Posterior vena cava (tissue), 2 donors: ENCODE measurements at places on chromosomes 2 and 18. TPM values are rescaled to one million over a fixed set of nuclear protein-coding genes. Genes with fewer than 3 reads are reported as not detected.

GCG gene
- total RNA-seq = not detected

ANKRD53 gene
- total RNA-seq = 2.3 TPM

SLC9A4 gene
- not detected for total RNA-seq

CGREF1 gene
- total RNA-seq = 27.8 TPM

FOXD4L1 gene
- total RNA-seq = not detected

MAPRE2 gene
- total RNA-seq = 38.7 TPM

OTOS gene
- not detected for total RNA-seq

MFSD2B gene
- total RNA-seq = not detected

SDC1 gene
- total RNA-seq = 1.2 TPM

CFAP65 gene
- total RNA-seq = not detected

TUBB8B gene
- total RNA-seq = not detected

DNA sequence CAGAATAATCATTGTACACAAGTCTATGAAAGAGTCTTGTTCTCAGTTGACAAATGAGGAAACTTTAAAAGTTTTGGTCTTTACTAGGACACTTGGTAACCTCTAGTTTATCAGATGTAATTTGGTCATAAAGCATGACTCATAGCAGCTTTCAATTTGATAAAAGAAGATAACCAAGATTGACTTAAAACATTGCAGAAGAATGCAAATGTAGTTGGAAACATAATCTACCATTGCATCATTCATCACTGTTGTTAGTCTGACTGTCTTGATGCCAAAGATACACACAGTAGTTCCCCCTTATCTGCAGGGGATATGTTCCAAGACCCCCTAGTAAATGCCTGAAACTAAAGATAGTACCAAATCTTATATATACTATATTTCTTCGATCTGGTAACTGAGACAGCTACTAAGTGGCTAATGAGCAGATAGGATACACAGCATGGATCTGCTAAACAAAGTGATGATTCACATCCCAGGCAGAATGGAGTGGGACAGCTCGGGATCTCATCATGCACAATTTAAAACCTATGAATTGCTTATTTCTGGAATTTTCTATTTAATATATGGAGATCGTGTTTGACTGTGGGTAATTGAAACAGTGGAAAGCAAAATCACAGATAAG, 131.4 kb upstream of the CCDC68 start:
- no peak for DNase-seq

DNA sequence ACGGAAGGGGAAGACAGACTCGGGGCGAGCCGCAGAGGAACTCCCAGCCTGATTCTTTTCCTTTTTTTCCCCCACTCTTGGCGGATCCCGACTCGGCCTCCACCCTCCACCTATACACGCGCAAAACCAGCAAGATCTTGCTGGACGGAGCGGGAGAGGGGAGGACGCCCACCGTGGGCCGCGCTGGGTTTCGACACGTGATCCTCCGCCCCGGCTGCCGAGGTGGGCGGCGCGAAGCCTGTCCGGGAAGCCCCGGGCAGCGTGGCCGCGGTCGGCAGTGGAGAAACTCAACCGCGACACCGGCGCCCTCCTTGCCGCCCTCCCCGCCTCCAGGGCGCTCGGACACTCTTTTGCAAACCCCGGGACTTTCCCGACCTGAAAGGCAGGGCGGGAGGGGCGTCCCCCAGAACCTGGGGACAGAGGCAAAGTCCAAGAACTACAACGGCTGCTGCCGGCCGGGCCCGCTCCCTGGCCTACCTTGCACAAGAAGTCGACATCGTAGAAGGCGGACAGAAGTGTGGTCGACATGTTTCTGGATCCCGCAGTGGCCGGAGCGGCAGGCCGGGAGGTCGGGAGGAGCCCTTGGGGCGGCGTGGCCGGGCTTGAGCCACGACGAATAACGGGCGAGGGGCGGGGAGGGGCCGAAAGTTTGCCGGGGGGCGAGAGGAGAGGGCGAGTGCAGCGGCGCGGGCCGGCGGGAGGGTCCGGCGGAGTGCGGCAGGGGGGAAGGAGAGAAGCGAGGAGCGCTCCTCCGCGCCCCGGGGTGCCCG, 433 bp downstream of the ZFP36L2 start:
- DNase-seq = peak; percentile 93

GRCh38 chr2:187698374-187699110, 144.3 kb upstream of the TFPI start:
- DNase-seq = no peak

GRCh38 chr2:133063775-133064174, 393.8 kb upstream of the LYPD1 start:
- DNase-seq = no peak

- DNase-seq = no peak
These were observed 4.6 kb downstream of the DPP4 start for GRCh38 chr2:162069267-162069903.

DNA sequence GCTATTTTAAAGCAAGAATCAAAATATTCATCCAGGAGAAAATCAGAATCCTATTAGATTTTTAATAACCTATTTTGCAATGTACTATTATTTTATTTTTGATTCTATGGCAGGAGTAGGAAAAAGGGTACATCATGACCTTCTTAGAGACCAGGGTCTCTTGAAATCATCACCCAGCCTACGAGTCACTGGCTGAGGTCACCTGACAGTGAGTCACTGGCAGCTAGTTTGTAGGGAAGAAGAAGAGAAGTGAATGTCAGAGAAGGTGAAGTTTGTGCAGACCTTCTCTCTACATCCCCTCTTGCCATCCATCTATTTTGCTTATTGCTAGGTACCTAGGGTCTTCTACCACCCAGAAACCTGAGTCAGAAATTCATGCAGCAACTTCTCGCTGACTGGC, 144.2 kb downstream of the ALK start:
- no peak for DNase-seq

- no peak for DNase-seq
These were observed 73.7 kb downstream of the RFTN2 start for GRCh38 chr2:197601726-197602125.

GRCh38 chr2:152396763-152397162, 61.8 kb downstream of the FMNL2 start:
- DNase-seq = no peak

- no peak for DNase-seq
These were observed 140.0 kb upstream of the GPC1 start for GRCh38 chr2:240295256-240296103.

DNA sequence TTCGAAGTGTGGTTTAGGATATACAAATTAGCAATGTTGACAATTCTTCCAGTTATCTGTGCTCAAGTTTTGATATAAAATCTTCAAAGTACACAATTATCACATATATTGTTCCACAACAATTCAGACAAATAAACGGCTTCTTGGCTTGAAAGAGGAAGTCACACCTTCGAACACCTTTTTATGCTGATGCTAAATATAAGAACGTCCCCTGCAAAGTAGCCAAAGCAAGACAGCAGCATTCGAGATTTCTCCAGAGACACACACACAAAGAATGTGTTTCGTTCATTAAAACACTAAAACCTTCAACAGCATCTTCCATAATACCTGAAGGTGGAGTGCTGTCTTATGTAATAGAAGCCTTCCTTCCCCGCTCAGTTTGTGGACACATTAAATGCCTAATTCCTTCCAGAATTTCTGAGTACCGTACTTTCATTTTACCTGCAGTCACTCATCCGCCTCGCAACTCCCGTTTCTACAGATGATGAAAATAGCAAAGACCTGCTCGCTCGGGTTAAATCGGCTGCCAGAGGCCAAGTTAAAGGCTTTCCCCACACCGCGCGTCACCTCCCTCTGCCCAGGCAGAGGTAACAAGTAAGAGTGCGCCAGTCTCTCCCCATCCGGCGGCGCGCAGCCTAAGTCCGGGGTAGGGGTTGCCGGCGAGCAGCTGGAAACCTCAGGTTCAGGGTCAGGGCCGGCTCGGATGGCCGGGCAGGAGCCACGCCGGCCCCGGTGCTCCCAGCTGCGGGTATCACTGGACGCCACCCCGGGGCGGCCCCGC, 847 bp downstream of the SERPINE2 start:
- peak; percentile 85 for DNase-seq

DNA sequence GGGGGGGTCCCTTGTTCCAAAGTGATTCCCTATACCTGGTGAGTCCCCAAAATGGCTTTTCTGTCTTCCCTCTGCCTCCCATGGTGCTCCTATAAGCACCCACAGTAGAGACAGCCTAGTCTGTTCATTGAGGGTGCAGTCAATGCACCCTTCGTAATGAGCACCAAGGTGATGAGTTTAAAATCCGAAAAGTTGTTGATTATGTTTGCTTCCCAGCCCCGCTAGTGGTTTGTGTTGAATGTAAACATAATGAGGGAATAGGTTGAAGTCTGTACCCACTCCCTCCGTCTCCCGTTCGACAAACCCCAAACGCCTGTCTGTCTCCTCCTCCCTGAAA, 2.3 kb downstream of the FOSL2 start:
- DNase-seq = no peak

- DNase-seq = peak; percentile 95
These were observed 44.9 kb downstream of the CYP27C1 start for GRCh38 chr2:127175041-127175721.

- no peak for DNase-seq
These were observed 117.0 kb downstream of the PKP4 start for GRCh38 chr2:158573739-158574138.

GRCh38 chr18:56869189-56869777, 218.1 kb downstream of the WDR7 start:
- no peak for DNase-seq

GRCh38 chr2:188412190-188412589, 120.5 kb downstream of the GULP1 start:
- no peak for DNase-seq

GRCh38 chr2:36881816-36882215, 84.5 kb downstream of the STRN start:
- DNase-seq = no peak

DNA sequence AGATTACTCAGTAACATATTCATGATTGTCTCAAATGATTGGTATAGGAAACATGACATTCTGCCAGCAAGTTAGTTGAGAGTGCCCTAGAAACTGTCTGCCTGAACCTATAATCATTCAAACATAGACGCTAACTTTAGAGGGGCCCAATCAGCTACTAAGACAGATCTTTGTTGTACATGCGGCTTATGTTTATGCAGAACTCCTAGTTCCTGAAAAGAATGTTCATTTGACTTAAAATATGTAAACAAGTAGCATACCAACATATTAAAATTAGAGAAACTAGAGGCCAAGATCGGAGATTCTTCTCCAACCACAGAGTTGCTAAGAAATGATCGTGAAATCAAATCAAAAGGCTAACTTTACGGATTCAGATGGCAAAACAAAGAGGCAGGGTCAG, 4.2 kb upstream of the METAP1D start:
- no peak for DNase-seq

DNA sequence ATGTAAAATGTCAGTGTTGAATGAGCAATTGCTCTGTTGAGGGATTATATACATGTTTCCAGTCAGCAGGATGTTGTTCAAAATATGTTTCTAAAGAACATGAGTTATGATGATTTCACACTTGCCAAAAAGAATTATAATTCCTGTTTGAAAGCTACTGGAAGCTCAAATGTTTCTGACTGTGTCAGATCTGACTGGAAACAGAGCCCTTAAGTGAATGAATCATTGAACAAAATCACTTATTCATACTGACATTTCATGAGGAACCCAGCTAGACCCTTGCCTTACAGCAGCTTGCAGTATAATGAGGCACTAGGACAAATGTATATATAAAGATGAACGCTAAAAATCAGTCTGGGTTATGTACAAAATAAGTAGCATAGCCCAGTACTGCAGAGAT, 35.4 kb upstream of the ITGAV start:
- DNase-seq = no peak

- DNase-seq = no peak
These were observed 5.8 kb downstream of the FHOD3 start for GRCh38 chr18:36303211-36303844.

GRCh38 chr18:45589356-45590035, 25.8 kb upstream of the SLC14A2 start:
- peak; percentile 83 for DNase-seq

DNA sequence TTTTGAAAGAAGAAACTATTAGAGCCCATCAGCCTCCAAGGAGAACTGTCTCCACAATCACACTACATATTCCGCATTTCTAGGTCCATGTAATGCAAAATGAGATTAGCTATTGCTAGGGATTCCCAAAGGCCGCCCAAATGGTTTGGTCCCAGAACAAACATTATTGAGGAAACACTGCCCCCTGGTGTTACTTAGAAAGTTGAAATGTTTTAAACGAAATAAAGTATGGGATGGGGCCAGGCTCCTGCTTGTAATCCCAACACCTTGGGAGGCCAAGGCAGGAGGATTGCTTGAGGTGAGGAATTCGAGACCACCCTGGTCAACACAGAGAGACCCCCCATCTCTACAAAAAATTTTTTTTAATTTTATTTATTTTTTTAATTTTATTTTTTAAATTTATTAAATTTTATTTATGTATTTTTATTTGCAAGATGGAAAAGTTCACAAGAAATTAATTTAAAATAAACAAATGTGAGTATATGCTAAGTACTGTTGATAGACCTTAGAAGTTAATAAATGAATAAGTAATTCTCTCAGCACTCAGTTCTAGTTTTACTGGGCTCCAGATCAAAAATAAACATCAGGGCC, 5.5 kb downstream of the NHEJ1 start:
- no peak for DNase-seq
